ENCODE measurements at places on chromosomes 13 and 19.

- no peak for DNase-seq
Measured at GRCh38 chr19:45528149-45528743, 21.0 kb downstream of the VASP start.

GRCh38 chr13:59342400-59342799, 821.3 kb downstream of the DIAPH3 start:
- DNase-seq, result no peak

DNA sequence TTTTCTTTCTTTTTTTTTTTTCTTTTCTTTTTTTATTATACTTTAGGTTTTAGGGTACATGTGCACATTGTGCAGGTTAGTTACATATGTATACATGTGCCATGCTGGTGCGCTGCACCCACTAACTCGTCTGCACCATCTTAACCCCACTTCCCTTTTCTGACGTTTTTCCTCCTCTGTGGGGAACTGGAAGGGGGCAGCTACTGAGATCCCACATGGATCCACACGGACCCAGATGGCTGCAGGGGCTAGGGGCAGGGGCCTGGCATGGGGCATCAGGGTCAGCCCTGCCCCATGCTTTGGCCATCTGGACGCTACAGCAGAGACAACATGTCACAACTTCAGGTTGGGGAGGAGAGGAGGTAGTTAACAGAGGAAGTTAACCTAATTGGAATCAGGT, 54.3 kb downstream of the RUBCNL start:
- no peak for DNase-seq

DNA sequence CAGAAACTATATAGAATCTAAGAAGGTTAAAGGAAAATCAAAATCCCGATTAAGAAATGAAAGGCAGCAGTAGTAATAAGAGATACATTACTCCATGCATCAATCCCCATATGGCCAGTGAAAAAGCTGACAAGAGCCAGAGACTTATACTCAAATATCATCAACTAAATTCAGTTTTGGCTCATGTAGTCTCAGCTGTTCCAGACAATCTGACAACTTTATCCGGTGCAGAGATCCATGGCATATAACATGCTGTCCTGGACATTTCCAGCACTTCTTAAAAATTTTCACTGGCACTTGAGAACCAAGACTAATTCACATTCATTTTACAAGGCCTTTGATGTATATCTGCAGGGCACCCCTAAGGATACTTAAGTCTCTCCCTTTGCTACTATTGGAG, 255.7 kb upstream of the KLHL1 start:
- no peak for DNase-seq

- no peak for DNase-seq
Measured at GRCh38 chr19:47430041-47430802, 10.9 kb upstream of the MEIS3 start.

DNA sequence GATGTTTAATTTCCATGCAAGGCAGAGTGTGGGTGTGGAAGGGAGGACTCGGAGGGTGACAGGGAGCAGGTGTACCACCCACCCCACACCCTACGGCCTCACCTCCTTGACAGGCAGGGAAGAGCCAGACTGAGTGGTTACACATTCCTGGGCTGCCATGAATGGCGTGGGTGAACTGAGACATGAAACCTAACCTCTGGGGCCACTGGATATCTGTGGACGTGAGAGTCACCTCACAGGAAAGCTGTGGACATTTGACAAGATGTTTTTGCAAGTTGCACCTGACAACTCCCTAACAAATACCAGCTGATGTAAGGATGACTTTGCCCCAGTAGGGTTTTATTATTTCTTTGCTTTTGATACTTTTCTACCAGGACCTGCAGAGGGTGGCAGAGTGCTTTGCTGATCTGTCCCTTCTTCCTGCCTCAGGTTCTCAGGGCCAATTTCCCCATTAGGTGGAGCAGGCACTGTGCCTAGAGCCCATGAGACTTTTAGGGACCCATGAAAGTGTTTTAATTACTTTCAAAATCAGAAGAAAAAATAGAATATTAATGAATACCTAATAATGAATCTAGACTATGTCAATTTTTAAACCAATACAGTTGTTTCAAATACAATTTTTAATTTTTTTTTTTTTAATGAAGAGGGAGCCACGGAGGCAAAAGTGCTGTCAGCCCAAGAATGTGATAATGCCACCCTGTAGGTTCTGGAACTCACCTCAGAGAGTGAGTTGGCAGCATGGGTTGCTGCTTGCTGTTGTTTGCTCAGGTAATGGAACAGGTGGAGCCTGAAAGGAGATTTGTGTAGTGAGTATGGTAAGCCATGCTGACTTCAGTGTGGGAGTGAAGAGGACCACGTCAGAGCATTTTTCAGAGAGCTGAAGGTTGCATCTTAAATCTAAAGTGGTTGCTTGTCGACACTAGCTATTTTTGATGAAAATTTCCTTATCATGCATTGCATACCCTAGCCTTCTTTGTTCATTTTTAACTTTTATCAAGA, 58.0 kb upstream of the CYSLTR2 start:
- DNase-seq, result peak; percentile 25

GRCh38 chr13:46893221-46893740, 3.6 kb downstream of the HTR2A start:
- no peak for DNase-seq

DNA sequence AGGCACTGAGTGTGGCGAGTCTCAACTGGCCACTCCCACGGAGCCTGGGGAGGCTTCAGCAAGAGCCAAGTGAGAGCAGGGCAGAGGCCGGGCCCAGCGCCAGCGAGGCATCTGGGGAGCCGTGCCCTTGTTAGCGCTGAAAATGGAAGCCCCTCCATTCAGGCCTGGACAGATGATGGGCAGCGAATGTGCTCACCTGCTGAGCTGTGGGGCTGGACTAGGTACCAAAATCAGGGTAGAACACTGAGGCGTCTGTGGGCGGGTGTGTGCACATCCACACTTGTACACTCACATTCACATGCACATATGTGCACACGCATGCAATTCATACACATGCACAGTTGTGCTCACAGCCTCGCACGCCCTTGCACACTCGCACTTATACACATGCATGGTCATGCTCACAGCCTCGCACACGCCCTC, 20.7 kb downstream of the NAXD start:
- no peak for DNase-seq

GRCh38 chr19:46287585-46287984, 9.3 kb upstream of the HIF3A start:
- no peak for DNase-seq

GRCh38 chr19:43682824-43683661, 13.1 kb upstream of the PLAUR start:
- DNase-seq, result no peak

DNA sequence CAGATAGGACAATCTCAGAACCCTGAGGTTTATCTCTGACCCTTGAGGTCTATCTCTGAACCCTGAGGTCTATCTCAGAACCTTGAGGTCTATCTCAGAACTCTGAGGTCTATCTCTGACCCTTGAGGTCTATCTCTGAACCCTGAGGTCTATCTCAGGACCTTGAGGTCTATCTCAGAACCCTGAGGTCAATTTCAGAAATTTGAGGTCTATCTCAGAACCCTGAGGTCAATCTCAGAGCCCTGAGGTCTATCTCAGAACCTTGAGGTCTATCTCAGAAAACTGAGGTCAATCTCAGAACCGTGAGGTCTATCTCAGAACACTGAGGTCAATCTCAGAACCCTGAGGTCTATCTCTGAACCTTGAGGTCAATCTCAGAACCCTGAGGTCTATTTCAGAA, 2.3 kb downstream of the TLE2 start:
- no peak for DNase-seq

GRCh38 chr19:36417752-36418286, 625 bp downstream of the ZFP82 start:
- DNase-seq, result no peak

- DNase-seq, result no peak
Measured at GRCh38 chr13:49733181-49733951, 42.1 kb upstream of the EBPL start.

GRCh38 chr19:15091918-15092753, 10.1 kb downstream of the OR1I1 start:
- DNase-seq, result no peak

- peak; percentile 16 for DNase-seq
Measured at GRCh38 chr19:13906521-13906904, 512 bp downstream of the CC2D1A start.
